ENCODE measurements at places on chromosomes 2 and 18. TPM values are rescaled to one million over a fixed set of nuclear protein-coding genes. Genes with fewer than 3 reads are reported as not detected.

The ST8SIA5 gene
- not detected for total RNA-seq

The CD226 gene
- total RNA-seq = 5.8 TPM

DNA sequence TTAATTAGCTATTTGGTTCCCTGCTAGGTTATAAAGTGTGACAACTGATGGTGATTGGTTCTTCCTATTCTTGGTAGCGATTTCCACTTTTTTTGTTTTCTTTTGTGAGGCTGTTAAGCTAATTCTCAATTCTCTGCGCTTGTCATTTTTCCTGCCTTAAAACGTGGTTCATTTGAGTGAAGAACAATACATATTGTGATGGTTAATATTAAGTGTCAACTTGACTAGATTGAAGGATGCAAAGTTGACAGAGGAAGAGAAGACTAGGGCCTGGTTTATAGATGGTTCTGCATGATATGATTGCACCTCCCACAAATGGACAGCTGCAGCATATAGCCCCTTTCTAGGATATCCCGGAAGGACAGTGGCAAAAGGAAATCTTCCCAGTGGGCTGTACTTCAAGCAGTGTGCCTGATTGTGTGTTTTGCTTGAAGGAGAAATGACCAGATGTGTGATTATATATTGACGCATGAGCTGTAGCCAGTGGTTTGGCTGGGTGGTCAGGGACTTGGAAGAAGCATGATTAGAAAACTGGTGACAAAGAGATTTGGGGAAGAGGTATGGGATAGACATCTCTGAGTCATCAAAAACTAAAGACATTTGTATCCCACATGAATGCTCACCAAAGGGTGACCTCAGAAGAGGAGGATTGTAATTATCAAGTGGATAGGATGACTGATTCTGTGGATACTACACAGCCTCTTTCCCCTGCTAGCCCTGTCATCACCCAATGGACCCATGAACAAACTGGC lies 39.4 kb upstream of the ZNF804A start:
- DNase-seq = no peak

DNA sequence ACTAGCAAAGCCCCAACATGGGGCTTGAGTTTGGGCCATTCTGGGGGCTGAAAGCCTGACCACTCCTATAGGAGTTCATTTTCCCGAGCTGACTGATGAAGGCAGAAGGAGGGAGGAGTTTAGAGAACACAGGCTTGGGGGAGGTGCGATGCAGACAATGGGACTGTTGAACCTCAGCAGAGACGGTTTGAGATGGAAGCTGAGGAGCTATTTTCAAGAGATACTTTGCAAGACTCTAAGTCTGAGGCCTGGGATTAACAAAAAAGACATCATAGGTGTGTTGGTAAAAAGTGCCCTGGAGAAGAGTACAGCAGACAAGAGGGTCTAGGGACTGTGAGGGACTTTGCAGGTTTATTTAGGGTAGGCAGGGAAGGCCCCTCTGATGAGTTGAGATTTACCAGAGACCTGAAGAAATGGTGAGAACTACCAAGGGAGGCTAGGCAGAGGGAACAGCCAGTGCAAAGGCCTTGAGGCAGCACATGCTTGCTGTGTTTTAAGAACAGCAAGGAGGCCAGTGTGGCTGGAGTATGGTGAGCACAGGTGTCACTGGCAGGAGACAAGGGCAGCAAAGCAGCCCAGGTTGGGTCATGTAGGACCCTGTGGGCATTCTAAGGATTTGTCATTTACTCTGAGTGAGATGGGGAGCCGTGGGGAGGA lies 31.6 kb downstream of the PCBP1 start:
- no peak for DNase-seq

The METAP1D gene
- 4.1 TPM for total RNA-seq

DNA sequence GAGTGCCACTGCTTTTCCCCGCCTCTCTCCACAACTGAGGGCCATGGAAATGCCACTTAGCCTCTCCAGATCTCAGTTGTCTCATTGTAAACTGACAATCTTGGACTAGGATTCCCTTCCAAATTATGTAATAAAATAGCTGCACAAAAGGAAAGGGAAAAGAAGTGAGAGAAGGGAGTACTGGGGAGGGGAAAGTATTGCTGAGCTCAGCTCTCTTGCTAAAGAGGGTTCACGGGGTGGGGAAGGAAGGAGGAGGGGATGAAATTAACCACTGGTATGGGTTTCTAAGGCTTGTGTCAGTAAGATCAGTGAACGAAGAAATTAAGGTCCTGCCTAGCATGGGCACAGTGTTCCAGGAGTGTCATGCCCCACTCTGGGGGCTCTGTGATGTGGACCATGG lies 417.3 kb downstream of the TGIF1 start:
- DNase-seq = no peak

The METTL4 gene
- total RNA-seq = 11.1 TPM

DNA sequence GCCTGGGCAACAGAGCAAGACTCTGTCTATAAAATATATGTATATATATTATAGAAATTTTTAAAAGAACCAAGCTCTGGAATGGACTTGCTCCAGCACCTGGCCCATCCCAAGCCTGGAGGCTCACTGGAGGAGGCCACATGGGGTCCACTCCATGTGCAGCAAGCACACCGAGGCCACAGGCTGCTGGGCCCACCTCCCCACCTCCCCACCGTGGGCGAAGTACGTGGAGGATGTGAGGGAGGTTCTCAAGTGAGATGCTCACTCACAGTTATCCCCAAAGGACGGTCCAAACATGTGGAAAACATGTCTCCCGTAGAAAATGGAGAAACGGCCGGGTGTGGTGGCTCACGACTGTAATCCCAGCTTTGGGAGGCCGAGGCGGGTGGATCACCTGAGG lies 13.9 kb upstream of the RAB17 start:
- no peak for DNase-seq

DNA sequence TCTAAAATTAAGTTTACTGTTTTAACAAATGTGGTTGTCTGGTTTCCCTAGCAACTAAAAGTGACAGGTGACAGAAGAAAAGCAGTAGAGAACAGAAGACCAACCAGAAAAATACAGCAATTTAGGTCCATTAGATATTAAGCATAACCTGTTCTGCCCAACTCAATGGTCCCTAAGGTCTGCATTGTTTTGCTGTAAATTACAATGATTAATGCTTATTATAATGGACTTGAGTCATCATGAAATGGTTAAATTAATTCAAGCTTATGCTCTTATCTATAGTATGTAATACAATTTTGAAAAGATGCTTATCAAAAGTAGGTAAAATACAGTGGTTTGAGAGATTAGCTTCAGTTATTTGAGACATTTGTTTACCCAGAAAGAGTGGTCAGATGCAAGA lies 378.0 kb downstream of the GRB14 start:
- no peak for DNase-seq

- no peak for DNase-seq
Observed at GRCh38 chr2:175309799-175310198, 128.3 kb upstream of the ATP5MC3 start.

The GNAL gene
- total RNA-seq = 4.3 TPM

The CENPA gene
- 0.78 TPM for total RNA-seq

- no peak for DNase-seq
Observed at GRCh38 chr2:213015387-213016165, 135.8 kb downstream of the IKZF2 start.

- DNase-seq = no peak
Observed at GRCh38 chr18:23982155-23983079, 32.1 kb upstream of the TTC39C start.

The ANKRD30B gene
- not detected for total RNA-seq

The TTR gene
- not detected for total RNA-seq

- no peak for DNase-seq
Observed at GRCh38 chr18:741931-742512, 29.6 kb upstream of the ENOSF1 start.

DNA sequence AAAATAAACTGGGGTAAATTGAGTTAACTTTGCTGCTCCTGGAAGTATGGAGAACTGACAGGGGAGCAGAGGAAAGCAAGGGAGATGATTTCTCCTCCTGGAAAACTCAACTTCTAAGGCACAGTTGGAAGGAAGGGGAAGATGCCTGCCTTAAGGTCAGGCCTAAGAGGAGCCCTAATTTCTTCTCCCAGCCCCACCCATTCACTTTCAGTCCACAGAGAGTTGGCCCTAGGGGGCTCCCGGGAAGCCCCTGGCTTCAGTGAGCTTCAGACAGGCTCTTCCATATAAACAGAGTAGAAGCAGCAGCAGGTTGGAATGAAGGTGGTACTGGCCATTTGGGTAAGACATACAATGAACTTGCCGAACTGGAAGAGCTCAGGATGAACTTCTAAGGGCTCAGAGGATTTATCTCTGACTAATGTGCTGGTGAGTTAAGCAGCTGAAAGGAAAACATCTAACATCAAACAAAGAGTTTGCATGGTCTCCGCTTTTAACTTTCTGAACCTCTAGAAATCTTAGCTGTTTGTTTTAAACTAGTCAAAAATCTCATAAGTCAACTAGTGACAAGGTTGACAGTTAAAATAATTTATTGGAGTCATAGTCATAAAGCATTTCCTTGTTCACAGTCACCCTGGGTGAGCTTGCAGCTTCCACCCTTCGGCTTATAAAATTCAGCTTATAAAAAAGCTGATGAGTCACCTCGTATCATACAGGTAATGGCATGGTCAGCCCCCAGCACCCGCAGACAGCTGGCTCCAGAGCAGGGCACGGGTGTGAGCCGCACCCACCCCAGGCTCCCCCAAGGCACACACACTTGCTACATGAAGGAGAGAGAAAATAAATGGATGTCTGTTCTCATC lies 9.8 kb downstream of the MALL start:
- DNase-seq = no peak

DNA sequence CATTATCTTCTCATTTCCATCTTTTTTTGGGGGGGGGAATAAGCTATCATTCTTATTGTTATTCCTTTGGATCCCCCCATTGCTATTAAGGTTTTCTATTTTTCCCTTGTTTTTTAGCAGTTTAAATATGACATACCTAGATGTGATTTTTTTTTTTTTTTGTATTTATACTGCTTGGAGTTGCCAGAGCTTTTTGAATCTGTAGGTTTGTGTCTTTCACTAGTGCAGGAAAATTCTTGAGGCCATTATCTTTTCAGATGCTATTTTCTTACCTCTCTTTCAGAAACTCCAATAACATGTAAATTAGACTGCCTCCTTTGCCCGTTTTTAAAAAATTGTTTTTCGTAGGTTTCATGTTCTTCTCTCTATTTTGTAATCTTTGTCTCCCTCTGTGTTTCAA lies 88.6 kb downstream of the WDR7 start:
- DNase-seq = no peak

DNA sequence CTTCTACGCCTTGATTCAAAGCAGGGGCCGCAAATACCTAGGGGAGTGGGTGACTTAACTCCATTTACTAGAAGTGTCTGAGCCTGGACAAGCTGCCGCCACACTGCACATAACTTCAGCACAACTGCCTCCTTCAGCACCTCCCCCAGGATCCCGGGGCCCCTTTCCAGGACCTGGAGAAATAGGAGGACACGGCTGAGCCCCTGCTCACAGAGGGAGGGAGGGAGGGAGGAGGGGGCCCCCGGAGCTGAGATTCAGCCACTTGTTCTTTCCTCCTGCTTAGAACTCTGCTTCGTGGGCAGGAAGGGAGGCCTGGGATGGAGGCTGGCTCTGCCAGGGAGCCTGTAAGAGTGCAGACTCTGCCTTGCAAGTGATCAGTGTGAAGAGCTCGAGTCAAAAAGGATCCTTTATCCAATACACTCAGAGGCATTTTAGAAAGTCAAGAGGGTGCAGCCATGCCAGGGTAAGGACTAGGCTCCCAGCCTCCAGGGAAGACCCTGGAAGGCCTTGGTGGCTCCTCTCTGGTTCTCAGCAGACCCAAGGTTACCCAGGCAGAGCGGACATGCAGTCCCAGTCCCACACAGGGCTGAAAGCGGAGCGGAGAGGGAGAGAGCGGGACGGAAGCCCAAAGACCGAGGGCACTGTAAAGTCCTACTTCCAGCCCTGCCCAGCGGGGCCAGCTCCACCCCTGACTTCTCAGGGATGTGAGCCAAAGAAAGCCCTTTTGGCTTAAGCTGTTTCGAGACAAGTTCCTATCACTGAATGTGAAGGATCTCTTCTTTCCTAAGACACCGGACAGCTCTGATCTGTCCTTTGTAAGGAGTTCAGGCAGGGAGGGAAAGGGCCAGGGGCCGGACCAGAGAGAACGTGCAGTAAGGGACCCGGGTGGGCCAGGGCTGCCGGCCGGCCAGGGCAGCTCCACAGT lies 8.6 kb upstream of the ARMC9 start:
- DNase-seq = peak; percentile 78

The HOXD12 gene
- not detected for total RNA-seq

GRCh38 chr2:231642631-231643494 lies 50.2 kb downstream of the TEX44 start:
- DNase-seq = peak; percentile 84

GRCh38 chr2:146806364-146807005 lies 1038.3 kb upstream of the ACVR2A start:
- no peak for DNase-seq

DNA sequence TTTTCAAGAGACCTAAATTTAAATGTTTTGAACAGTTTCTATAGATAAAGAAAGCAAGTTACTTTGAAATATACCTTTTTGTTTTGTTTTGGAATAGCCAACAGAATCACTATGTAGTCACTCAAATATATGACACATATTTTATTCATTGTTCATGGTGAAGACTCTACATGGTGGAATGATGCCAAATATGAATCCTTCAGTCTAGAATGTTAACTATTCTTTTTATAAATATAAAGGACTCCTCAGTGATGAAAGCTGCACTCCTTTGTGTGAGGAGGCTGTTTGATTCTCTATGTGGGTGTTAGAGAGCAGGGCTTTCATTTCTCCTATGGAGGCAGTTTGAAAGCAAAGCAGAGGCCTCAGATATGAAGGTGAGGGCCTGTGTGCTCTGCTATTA lies 396.4 kb upstream of the LRRTM1 start:
- no peak for DNase-seq

The MFF gene
- total RNA-seq = 57.2 TPM

The ACVR1C gene
- total RNA-seq = 1.1 TPM

The CRYGC gene
- total RNA-seq = not detected

DNA sequence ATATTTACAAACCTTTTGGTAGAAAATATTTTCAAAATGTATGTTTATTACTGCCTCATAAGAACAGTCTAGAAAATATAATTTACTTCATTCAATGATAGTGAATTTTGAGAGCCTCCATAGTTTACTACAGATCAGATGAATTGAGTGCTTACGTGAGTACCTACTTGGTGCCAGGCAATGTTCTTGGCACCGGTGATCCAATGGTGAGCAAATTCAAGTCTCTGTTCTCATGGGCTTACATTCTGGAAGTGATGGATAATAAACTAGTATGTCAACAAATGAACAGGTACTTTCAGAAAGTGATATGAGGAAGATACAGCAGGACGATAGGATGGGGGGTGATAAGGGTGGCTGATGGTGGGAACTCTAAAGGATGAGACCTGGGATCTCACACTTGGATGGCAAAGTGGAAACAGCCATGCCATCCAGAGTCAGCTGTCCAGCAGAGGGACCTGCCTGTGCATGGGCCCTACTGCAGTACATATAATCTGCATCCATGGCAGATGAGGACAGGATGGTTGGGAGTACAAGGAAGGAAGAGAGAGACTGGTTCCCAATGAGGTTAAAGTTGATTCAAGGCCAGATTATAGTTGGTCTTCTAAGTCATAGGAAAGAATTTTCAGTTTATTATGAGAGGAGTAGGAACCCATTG lies 277.0 kb downstream of the NEDD4L start:
- DNase-seq = no peak

GRCh38 chr2:88615822-88616221 lies 11.4 kb downstream of the EIF2AK3 start:
- no peak for DNase-seq

The CEP68 gene
- 16.0 TPM for total RNA-seq

GRCh38 chr2:109530712-109531111 lies 83.1 kb downstream of the SEPTIN10 start:
- DNase-seq = peak; percentile 68

The TEX44 gene
- not detected for total RNA-seq

- DNase-seq = no peak
Observed at GRCh38 chr2:179344970-179345369, 80.3 kb upstream of the SESTD1 start.
